AG20443 (cell line): ENCODE measurements at places on chromosomes 5 and 9.

GRCh38 chr9:70610287-70610644 is 195.8 kb upstream of the KLF9 start:
- DNase-seq, result no peak

- DNase-seq, result no peak
Observed at GRCh38 chr5:948472-949274, 56.0 kb downstream of the TRIP13 start.

DNA sequence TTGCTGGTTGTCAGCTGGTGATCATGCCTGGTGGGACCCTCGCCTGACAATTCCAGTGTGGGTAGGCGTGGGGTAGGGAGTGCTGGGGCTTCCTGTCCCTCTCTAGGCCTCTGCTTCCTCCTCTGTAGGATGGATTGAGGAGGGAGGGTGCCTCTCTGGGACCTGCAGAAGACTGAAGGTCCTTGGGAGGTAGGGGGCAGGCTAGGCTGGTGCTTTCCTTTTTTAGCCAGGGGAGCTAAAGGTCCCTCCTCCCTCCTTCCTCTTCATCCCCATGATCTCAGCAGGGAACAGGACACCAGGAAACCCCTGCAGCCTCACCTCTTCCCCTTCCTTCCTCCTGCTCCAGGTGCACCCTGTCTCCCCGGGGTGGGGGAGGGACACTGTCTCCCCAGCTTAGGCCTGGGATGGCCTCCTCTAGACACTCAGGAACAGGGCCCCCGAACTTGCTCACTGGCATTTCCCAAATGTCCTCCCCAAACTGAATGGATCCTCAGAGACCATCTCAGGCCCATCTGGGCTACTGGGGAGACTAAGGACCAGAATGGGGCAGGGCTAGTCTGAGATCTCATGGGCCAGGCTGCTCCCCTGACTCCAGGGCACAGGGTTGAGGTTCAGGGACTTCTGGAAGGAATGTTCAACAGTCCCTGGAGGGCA is 8.4 kb downstream of the SH2D3C start:
- DNase-seq, result no peak

DNA sequence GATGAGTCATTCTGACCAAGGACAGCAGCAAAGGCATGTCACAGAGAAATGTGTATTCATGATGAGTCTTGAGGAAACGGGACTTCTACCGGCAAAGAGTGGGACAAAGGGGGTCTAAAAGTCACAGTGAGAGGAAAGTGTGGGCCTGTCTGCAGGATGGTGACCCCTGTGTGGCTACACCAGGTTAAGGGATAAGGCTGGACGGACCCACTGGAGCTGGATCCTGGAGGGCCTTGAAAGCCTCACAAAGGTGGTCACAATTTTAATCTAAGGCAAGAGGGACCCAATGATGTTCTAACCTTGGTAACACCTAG is 176.5 kb downstream of the CDK5RAP2 start:
- no peak for DNase-seq

DNA sequence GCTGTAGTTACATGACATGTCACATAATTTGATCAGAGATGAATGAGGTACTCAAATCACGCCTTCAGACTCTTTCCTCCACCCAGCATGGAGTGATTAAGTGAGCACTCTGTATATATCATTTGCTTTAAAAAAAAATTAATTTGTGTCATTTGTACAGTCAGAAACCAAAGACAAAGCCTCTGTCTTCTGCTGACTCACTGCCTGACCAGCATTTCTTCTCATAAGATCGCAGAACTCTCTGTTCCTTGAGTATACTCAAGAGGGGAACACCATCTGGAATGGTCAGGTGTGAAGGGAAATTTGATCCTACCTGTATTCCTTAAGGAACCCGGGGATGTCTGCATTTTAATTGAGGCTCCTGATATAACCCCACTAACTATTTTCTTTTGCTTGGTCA is 254.4 kb downstream of the FAM114A2 start:
- DNase-seq, result peak; percentile 14

DNA sequence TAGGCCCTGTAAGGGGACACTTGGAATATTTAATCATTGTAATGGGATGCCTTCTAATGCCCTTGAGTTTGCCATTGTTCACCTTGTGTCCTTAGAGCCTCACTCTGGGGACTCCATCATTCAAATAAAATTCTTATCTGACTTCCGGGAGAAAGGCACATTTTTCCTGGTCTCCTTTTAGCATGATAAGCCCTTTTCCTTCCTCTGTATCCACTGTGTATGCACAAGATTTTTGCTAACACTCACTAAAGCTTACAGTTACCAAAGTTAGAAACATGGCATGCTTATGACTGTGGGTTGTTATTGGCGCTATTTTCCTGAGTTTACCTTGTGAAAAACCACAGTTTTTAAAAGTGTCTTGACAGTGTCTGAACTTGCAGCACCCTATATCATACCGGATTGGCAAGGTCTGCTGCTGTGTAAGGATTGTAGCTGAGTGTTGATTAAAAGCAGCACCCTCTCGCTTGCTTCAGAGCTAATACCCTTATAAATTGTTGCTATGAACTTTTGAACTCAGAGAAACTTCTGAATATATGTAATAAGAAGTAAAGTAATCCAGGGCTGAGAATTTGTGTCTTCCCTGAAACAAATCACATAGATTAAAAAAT is 46.4 kb downstream of the SNCAIP start:
- DNase-seq, result no peak

GRCh38 chr9:114701988-114702387 is 20.0 kb upstream of the TEX48 start:
- no peak for DNase-seq

DNA sequence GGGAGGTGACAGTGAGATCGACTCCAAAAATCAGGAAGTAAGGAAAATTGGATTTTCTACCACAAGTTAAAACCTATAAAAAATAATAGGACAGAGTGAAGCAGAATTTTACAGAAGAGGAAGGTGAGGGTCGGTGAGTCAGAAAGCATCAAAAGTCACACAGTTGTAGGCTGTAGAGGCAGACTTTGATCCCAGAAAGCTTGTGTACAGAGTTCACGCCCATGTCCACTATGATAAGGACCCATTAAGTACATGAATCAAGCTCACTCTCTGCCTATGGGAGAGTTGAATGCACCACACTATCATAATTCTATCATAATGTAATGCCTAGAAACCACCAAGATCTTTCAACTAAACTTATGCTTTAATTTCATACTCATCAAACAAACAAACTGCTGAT is 291.2 kb downstream of the PRELID2 start:
- no peak for DNase-seq

DNA sequence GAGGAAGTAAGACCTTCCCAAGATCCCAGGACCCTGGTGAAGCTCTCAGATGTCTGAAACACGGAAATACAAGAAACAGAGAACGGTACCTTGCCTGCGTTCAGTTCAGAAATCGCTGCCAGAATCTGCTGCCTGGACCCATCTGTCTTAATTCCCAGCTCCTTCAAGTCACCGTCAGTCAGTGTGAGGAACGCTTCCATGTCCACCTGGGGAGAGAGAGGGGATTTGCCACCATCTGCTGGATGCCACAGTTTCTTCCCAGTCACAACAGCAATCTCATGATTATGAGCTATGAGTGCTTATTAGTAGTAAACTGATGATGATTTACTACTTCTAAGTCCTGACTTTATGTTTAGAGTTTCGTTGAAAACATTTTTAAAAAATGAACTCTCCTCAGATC is 36.7 kb upstream of the GABBR2 start:
- no peak for DNase-seq

GRCh38 chr5:131749723-131750470 is 46.9 kb downstream of the FNIP1 start:
- no peak for DNase-seq

- no peak for DNase-seq
Observed at GRCh38 chr5:152900332-152900731, 495.3 kb upstream of the NMUR2 start.

- DNase-seq, result no peak
Observed at GRCh38 chr9:105103776-105104175, 140.7 kb upstream of the SLC44A1 start.

DNA sequence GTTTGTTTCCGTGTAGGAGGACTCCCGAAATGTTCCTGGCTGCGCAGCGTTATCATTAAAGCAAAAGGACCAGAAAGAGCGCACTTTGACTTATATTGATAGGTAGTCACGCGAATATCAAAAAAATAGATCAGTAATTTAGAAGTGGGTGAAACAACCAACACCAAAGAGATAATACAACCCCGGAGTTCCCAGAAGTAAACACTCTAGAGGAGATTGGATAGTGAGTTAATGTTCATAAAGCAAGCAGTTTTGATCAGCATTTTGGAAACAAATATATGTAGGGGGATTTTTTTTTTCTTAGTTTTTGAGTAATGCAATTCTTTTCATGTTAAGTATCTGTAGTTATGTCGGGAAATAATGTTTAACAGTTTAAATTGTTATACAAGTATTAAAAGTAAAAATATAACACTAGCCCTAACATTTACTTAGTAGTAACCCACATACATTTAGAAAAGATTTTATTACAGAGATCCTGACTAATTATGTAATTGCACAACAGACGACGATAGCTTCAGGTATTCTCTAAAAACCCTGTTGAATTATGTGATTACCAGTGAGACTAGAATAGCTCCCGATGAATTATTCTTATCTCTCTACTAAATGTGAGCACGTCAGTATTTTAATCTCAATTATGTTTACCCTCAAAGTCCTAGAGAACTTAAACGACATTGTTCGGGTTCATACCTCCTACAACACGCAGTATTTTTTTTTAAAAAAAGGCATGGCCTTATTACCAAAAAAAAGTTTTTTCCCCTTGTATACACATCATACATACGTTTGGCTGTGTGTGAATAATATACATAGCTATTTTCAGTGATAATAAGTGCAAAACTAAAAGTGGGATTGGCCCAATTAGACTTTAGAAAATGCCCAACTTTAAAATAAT is 9.4 kb upstream of the NFIB start:
- no peak for DNase-seq

GRCh38 chr9:1028501-1029190 is 21.5 kb upstream of the DMRT2 start:
- DNase-seq, result no peak

DNA sequence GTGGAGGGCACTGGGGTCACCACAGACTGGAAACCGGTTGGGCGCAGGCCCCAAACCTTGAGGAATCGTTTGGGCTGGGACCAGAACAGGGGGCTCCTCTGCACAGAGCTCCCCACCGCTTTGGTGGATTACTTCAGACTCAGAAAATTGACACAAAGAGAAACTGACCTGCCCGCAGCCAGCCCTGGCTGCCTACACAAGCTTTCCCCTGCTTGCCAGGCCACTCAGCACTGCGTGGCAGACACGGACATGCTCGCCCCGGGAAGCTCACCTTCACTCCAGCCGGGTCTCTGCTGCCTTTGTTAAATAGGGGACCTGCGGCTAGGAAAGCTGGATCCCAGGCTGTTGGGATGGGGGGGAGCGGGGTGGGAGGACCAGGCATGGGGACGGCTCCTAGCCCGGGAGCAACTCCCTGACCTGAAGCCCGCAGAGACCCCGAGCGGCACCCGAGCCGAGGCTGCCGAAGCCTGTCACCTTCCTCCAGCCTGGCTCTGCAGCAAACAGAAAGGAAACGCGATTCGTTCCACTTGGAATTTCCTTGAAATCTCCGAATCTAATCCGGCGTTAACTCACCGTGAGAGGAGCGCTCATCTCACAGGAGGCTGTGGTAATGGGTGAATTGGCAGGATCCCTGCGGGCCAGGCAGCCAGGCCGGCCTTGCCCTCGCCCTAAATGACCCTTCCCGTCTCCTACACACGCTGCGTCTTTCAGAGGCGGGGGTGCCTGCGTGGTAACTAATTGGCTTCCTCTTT is 8.8 kb downstream of the PAX5 start:
- no peak for DNase-seq

- DNase-seq, result peak; percentile 89
Observed at GRCh38 chr5:172740428-172741205, 30.4 kb downstream of the DUSP1 start.

DNA sequence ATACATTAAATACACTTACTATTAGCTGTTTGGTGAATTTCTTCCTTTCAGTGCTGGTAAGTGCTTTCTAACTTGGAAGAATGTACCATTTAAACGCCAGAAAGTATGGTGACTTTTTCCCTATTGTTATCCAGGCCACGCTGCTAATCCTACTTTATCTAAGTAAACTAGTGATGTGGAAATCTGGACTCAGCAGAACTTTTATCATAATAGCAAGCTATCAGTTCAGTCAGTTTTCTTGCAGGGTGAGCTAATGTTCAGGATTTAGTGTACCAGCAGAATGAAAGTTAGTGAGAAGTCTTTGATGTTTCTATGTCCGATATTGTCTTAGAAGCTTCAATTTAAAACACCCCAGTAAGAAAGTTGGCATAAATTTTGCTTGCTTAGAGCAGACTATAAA is 72.2 kb downstream of the HSD17B4 start:
- DNase-seq, result no peak

DNA sequence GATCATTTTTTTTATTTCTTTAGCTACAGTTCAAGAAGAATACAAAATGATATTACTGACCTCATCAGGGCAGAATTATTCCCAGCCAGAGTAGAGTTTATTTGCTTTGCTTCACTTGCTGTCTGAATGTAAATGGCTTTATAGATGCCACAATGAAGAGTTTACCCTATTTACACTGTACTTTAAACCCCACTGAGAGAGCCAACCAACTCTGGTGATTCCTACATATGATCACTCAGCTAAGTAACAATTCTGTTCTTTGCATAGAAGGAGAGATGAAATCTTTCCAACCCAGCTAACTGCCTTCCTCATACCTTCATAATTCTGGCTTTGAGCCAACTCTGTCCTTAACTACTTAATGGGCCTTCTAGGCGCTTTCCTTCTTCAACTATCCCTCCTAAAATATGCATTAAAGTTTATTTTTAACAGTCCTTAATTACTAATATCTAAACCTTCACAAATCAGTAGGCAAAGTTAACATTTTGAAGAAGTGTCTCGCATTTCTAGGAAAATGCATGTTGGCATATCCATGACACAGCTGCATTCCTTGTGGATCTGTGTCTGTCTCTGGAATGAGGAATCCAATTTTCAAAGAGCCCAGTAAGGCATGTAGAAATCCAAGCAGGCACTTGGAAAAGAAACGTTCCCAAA is 284.8 kb upstream of the GRAMD2B start:
- DNase-seq, result peak; percentile 45

- DNase-seq, result no peak
Observed at GRCh38 chr5:132115375-132115774, 41.8 kb downstream of the CSF2 start.

DNA sequence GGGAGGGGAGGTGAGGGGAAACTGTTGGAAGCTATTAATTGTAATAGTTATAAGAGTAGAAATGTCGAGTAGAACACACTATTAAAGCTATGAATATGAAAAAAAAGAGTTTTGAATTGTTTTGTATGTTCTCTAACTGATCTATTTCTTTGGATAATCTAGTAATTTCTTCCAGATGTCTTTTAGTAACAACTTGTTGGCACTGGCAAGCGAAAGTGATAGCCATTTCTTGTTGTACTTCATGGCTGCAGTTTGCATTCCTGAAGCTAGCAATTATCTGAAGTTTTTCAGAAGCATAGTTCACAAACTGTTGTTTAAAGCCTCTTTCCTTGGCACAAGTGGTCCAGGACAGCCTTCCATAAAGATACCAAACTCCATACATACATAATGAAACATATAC is 49.4 kb upstream of the SPATA31C2 start:
- DNase-seq, result peak; percentile 47

DNA sequence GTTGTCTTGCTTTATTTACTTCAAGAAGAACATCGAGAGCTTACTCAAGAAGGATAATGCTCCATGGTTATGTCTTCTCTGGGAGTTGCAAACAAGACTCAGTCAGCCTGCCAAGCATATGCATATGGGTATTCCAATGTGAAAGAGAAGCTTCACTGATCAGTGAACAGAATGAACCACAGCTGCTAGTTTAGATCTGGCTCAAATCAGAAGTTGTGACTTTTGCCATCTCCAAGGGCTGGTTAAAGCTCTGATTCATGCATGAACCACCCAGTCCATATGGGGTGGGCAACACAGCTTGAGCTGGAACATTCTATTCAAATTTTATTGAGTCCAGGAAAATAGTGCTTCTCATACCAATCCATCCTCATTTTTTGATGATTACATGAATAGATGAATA is 50.0 kb downstream of the ATPSCKMT start:
- DNase-seq, result peak; percentile 52
